ENCODE measurements at places on chromosomes 1 and 21.

GRCh38 chr1:162384116-162384515, 2.6 kb downstream of the C1orf226 start:
- no peak for DNase-seq

GRCh38 chr1:92739669-92740524, 45.0 kb downstream of the EVI5 start:
- DNase-seq: no peak

DNA sequence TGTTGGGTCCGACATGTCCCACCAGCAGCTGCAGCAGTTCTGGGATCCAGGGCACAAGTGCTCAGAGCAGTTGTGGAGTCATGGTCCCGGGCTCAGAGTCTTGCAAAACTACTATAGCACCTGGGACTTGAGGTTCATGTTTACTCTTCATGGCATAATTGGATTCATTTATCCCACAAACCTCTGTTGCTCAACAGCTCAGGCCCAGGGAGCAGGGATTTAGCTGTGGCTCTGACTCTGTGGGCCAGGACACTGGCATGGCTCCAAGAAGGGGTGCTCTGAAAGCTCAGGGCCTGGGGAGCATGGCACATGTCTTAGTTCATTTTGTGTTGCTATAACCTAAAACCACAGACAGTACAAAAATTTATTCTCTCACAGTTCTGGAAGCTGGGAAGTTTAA, 626.7 kb upstream of the ADGRL2 start:
- no peak for DNase-seq

DNA sequence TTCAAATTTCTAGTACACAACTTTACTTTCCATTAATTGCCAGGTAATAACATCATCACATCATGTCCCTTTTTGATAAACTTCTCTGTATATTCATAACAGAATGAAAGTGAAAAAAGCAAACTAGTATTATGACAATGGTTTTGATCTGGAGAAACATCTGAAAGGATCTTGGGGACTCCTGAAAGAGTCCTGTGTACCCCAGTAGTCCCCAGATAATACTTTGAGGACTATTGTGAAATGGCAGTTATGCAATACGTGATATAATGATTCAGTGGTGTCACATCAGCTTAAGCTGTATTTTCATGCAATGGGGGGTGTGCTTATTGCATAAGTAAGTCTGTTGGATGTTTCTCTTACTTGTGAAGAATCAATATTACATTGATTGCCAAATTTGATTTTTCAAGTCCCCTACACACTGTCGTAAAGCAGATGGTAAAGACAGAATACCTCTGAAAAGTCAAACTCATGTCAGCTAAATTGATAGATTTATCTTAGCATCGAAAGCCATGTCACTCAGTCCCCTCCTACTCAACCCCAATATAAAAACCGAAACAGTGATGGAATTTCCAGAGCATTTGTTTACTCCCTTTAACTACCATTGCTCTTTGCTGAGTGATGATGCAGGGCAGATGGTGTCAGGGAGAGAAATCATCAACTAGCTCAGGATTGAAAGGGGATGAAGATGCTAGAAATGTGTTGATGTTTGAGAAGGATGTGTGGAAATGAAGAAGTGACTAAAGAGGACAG, 146.7 kb upstream of the C1orf105 start:
- no peak for DNase-seq

DNA sequence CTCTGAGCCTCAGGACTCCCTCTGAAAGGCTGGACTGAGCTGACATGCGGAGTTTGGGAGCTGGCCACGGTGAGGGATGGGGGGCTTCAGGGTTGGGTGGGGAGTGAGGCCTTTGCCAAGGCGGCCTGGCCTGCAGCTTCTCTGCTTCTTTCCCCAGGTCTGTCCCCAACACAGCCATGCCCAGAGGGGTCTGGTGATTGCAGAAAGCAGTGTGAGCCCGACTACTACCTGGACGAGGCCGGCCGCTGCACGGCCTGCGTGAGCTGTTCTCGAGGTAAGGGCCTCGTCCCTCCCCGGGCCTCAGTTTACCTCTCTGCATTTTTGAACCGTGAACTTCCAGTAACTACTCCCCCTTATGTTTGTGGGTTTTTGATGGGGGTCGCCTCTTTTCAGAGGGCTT, 48.6 kb downstream of the TNFRSF8 start:
- no peak for DNase-seq

- DNase-seq: no peak
Observed at GRCh38 chr1:24748191-24749121, 3.2 kb downstream of the CLIC4 start.

- DNase-seq: no peak
Observed at GRCh38 chr1:63886340-63886739, 112.5 kb downstream of the ROR1 start.
